ENCODE measurements at places on chromosomes 2 and 18.

GRCh38 chr2:40346535-40347354, 105.1 kb downstream of the SLC8A1 start:
- DNase-seq = no peak

DNA sequence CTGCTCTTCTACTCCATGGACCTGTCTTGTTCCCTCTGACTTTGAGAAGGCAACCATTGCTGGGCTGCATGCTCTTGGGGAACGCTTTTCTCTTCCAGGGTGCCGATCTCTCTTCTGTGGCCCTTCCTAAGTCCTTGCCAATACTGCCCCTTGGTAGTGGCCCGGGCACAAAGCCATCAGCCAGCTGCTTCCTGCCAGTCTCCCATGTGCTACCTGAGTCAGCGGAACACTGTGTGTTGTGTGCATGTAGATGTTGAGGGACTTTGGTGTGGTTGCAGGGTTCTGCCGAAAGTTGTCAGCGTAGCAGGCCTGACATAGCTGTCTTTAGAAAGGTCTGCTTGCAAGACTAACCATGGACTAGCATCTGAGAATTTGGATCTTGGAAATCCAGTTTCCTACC, 35.4 kb downstream of the MGAT5 start:
- no peak for DNase-seq

DNA sequence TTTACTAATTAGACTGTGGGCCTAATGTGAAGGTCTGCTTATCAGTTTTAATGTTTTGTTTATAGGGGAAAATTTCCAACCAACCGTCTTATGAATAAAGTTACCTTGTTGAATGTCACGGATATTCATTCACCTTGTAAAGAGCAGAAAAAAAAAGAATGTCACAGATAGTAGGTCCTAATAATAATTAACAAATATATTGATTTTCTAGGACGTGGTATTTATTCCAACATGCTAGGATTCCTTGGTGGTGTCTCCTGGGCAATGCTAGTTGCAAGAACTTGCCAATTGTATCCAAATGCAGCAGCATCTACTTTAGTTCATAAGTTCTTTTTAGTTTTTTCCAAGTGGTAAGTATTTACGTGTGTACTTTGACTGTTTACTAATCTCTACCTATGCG, 23.4 kb downstream of the PAPOLG start:
- no peak for DNase-seq

DNA sequence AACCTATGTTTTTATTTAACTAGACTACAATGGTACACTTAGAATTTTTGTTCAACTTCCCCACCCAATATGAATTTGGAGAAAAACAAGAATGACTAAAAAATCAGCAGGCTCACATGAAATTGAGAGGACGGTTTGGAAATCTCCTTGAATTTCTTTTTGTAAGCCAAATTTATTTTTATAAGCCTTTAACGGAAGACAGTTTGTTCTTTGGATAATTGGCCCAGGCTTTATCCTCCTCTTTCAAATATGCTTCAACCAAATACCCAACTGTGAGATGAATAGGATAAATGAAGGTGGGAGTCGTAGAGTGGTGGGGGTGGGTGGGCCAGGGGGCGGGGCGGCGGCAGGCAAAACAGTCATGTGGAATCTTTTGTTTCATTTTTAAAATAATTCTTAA, 60.6 kb downstream of the FMNL2 start:
- DNase-seq = no peak

DNA sequence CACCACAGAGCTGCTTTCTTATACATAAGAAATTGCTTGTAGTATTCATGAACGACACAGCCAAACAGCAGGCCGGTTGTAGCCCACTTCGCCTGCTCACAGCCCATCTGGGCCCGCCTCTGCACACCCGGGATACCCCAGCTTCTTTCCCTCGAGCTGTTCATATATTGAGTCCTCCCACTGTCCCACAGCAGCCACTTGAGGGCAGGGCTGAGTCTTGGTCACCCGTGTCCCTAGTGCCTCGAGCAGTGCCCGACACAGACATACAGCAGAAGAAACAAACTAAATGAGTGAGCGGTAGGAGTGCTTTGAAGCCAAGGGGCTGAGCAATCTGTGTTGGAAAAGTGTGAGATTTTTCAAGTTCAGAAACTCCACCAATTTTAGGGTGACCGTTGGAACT, 251.4 kb downstream of the KLHL29 start:
- DNase-seq = no peak

DNA sequence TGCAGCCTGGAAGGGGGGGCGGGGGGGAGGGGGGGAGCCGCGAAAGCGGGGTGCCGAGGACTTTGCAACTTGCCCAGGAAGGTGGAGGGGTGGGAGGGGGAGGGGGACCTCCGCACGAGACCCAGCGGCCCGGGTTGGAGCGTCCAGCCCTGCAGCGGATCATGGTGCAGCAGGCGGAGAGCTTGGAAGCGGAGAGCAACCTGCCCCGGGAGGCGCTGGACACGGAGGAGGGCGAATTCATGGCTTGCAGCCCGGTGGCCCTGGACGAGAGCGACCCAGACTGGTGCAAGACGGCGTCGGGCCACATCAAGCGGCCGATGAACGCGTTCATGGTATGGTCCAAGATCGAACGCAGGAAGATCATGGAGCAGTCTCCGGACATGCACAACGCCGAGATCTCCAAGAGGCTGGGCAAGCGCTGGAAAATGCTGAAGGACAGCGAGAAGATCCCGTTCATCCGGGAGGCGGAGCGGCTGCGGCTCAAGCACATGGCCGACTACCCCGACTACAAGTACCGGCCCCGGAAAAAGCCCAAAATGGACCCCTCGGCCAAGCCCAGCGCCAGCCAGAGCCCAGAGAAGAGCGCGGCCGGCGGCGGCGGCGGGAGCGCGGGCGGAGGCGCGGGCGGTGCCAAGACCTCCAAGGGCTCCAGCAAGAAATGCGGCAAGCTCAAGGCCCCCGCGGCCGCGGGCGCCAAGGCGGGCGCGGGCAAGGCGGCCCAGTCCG, 540 bp downstream of the SOX11 start:
- no peak for DNase-seq

GRCh38 chr2:117551858-117552257, 262.6 kb upstream of the DDX18 start:
- no peak for DNase-seq

DNA sequence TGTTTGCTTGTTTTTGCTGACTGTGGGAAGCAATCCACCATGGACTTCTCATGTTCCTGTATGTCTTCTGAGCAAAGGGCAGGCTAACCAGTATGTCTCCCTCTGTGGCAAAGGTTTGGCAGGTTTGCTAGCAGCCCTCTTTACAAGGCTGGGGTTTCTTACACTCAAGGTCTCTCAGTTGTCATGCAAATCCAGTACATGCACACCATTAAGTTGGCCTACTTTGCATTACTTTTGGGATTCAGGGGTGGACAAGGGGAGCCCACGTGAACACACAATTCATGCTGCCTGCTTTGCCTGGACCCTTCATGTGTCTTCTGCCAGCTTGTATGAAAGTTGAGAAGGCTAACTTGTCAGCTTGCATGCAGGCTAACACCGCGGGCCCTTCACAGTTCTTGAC, 134.9 kb downstream of the LRRTM4 start:
- no peak for DNase-seq

DNA sequence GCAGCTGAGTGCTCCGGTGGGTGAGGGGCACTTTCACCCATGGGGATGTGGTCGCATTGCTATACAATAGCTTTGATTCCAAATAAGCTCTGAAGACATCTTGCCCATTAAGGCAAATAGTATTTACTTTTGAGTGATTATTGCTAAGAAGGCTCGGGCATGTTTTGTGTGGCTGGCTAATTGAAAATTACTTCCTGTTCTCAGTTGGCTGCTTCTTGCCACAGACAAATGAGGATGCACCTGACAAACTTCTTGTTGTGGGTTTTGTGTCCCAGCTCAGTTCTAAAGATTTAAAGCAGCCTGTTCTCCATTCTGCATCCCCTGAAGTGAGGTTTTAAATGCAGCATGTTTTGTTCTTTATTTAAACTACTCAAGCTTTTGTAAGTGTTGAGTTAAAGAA, 88.3 kb downstream of the KCNS3 start:
- DNase-seq = no peak

DNA sequence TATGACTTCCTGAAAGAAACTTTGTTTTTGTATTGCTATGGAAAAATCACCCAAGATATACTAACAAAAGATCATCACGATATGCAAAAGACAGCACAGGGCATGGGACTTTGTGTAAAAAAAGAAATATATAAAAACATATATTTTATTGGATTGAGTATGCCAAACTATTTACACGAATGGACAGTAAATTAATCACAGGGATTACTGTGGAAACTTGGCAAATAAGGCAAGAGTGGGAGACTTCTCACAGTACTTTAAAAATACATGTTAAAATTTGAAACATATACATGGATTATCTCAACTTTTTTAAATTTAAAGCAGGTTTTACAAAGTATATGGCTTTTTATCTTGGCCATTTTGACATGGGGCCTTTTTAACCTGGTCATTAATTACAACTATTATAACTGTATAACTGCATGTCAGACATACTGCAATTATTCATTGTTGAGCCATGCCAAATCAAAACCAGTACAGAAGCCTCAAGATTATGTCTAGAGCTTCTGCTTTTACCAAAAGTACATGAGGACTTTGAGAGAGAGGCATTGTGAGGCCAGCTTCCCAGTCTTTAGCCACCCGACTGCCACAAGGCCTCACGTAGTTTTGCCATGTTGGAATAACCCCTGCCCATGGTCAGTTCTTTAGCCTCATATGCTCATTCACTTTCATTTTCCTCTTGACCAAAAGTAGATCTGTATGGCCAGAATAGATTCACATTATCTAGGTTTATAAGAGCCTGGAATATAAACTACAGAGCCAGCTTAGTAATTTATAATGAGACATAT, 419.8 kb downstream of the SETBP1 start:
- DNase-seq = no peak

GRCh38 chr2:101205521-101206479, 46.9 kb upstream of the CNOT11 start:
- DNase-seq = no peak

- no peak for DNase-seq
Measured at GRCh38 chr2:114550895-114551793, 108.7 kb downstream of the DPP10 start.

GRCh38 chr2:241774419-241775222, 2.0 kb upstream of the GAL3ST2 start:
- no peak for DNase-seq

- no peak for DNase-seq
Measured at GRCh38 chr2:47310801-47311560, 92.0 kb upstream of the MSH2 start.

DNA sequence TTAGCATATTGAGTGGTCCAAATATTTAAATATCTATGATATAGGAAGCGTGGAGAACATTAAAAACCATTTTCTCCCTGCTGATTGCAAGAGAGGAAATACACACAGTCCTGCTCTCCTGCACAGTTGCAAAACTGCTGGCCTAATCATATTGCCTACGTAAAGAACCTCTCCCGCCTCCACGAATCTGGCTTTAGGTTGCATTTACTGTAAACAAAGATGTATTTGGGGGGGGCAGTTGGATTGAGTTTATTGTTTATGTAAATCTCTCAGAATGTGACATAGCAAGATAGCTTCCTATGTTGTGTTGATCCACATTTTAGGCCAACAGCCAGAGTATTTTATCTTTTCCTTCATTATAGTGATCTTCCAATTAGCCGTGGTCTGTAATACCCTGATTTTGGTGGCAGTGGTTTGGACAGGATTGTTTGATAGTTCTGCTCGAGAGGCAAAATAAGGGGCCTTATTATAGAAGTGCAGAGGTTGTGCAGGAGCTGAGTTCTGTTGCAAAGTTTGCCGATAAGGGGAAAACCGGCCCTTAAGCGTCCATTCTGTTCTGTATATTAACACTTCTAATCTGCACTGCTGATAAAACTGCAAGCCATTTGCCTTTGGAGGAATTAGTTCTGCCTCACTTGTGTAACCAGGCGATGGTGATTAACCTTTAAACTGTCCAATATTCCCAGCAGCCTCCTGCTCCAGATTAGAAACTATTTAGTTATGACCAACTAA, 101.6 kb upstream of the SIX3 start:
- no peak for DNase-seq
